Left colon (tissue), 2 donors: ENCODE measurements at places on chromosomes 1 and 21. TPM values are rescaled to one million over a fixed set of nuclear protein-coding genes. Genes with fewer than 3 reads are reported as not detected.

Gene LDLRAD1
- not detected for total RNA-seq

Gene RHD
- not detected for total RNA-seq

Gene ETV3L
- total RNA-seq = not detected

Gene TENT5C
- 45.6 TPM for total RNA-seq

Gene C1QC
- total RNA-seq = 147 TPM

Gene OPTC
- total RNA-seq = not detected

Gene RBM11
- total RNA-seq = 1.4 TPM

Gene NR1I3
- not detected for total RNA-seq

Gene SPRR4
- not detected for total RNA-seq

Gene RBM8A
- 86.9 TPM for total RNA-seq

Gene REN
- total RNA-seq = 0.18 TPM

Gene TNFRSF18
- total RNA-seq = 3.7 TPM

Gene IL20
- not detected for total RNA-seq

Gene ZNF683
- total RNA-seq = not detected

Gene OR2L5
- total RNA-seq = not detected

Gene TMCC2
- total RNA-seq = 1.2 TPM

Gene VWA5B1
- total RNA-seq = 1.5 TPM

Gene NBPF3
- 4.4 TPM for total RNA-seq

Gene TTLL7
- total RNA-seq = 10.3 TPM

Gene MLLT11
- 0.21 TPM for total RNA-seq

Gene ACKR1
- 19.2 TPM for total RNA-seq

Gene MPZL1
- total RNA-seq = 117 TPM

Gene OR2W3
- total RNA-seq = 1.1 TPM

Gene HSPA13
- total RNA-seq = 12.2 TPM

Gene HMCN1
- total RNA-seq = 1.7 TPM

Gene CD84
- 6.2 TPM for total RNA-seq

Gene ORC1
- 4.3 TPM for total RNA-seq

Gene TMEM222
- total RNA-seq = 30.2 TPM

Gene CNTN2
- 0.15 TPM for total RNA-seq

Gene GBP5
- 2.2 TPM for total RNA-seq

Gene ZBTB8A
- total RNA-seq = 6.7 TPM

Gene MUTYH
- 28.1 TPM for total RNA-seq

Gene IFI44L
- 3.0 TPM for total RNA-seq

Gene MSH4
- total RNA-seq = 0.45 TPM
